Stimulated activated CD8-positive, alpha-beta memory T cell treated with anti-CD3 and anti-CD28 coated beads, Interleukin-12 subunit alpha, Interleukin-12 subunit beta, amount 100 ng/mL, for 4 hours (primary cell): ENCODE measurements at places on chromosomes 12 and 14.

DNA sequence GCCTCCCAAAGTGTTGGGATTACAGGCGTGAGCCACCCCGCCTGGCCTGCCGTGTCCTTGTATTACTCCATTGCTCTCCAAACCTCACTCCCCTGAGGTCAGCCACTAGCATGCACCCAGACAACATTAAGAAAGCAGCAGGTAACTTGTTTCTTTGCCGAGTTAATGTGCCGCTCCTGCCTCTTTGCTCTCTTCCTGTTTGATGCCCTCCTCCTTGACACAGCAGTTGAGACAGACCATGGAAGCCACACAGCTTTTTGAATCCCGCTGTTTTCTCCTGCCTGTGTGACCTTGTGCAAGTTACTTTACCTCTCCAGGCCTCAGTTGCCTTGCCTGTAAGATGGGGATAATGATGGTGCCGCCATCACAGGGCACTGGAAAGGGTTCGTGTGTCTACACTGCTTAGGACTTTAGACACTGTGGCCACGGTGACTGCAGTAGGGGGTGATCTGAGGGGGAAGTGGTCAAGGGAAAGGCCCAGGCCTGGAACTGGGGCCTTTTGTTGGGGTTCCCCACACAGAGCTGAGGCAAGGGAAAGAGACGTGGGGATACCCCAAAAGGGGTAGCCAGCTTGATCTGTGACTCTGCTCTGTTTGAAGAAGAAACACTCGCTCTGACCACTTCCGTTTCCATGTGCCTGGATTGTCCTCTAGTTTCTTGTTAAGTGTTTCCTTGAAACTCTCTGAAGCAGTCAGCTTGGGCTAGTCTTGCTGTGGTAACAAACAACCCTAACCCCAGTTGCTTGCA, 69.3 kb downstream of the RIN3 start:
- no peak for DNase-seq

DNA sequence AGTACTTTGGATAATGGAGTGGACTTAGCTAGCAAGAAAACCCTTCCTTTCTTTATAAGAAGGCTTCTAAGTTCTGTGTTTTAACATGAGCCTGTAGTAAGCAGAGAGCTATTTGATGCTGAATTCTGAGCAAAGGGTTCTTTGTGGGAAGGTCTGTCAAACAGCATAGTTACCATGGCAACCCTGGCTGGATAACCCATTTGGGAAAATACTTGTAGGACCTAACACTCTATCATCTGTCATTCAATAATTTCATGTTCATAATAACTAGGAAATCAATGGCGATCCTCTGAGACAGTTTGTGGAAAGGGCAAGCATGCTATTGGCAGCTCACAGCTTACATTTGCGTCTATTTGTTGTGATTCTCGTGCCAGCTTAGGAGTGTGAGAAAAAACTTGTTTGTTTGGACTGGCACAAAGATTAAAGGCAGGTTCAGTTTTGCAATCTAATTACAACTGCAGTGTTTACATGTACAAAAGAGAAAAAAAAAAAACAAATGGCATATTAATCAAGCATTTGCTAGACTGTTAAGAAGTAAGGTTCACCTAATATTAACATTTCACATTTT, 219.2 kb downstream of the PDZRN4 start:
- DNase-seq, result no peak

- no peak for DNase-seq
Observed at GRCh38 chr14:32618991-32619390, 289.9 kb downstream of the AKAP6 start.

DNA sequence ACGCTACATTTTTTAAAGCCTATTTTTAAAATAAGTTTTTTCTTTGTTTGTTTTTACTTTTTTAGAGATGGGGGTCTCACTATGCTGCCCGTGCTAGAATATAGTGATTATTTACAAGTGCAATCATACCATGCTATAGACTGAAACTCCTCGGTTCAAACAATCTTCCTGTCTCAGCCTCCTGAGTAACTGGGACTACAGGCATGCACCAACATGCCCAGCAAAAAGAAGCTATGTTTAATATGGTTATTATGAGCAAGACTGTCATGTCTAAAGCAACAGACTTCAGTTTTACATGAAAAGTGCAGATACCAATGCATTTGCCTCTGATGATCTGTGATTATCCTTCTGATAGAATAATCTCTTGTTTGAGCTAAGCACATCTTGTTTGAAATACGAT, 45.6 kb upstream of the SGPP1 start:
- no peak for DNase-seq

- no peak for DNase-seq
Observed at GRCh38 chr14:89348722-89349121, 68.3 kb downstream of the FOXN3 start.

- no peak for DNase-seq
Observed at GRCh38 chr12:3777206-3777809, 24.4 kb upstream of the CRACR2A start.

- no peak for DNase-seq
Observed at GRCh38 chr12:53960187-53961024, 5.7 kb downstream of the HOXC12 start.

DNA sequence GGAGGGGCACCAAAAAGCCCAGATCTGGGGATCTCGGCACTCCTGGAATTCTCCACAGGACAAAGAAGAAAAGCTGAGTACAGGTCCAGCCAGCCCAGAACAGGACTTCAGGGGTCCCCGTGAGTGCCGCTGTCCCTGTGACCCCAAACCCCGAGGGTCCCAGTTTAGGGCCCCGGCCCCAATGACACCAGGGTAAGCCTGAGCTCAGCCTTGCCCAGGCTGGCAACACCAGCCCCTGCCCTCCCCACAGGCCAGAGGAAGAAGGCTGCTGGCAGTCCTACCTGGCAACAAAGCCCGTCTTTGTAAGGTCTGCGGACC, 1.8 kb downstream of the CDK2AP1 start:
- no peak for DNase-seq

- no peak for DNase-seq
Observed at GRCh38 chr12:4049298-4050080, 176.3 kb upstream of the PARP11 start.

DNA sequence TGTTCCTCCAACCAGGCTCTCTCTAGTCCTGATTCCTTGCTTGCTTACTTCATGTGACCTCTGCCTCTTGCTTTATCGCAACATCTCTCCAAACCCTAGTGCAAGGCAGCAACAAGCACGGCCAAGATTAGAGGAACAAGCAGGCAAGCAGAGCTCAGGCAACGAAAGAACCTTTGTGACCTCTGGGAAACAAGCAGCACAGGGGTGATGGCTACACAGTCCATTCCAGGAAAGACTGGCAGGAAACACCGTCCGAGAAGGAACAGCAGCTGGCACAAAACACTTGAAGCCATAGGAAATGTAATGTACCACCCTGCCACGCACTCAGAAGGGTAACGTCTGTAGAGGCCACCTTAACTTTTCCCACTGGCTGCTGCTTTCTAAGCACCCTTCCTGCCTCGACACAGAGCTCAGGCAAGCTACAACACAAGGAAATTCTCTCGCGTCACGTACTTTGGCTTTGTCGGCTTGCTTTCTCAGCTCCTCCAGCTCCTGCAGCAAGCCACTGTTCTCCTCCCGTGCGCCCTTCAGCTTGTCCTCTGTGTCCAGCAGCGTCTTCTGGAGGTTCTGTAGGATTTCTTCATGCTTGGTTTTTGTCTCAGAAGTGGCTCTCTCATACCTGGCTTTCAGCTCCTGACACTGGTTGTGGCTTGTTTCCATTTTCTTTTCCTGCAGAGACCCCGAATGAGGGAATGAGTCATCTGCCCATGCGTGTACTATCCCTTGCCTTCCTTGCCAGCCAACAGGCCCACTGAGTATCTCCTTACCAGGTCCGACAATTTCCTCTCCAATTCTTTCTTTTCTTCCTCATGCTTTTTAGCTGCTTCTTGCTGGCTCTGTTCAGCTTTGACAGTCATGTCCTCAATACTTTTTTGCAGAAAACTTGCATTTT, 61.4 kb upstream of the VPS33A start:
- DNase-seq, result no peak

GRCh38 chr14:65277580-65278270, 134.8 kb upstream of the FUT8 start:
- no peak for DNase-seq

GRCh38 chr14:92556255-92556741, 42.7 kb downstream of the RIN3 start:
- DNase-seq, result no peak

GRCh38 chr14:72081137-72081536, 148.9 kb downstream of the RGS6 start:
- no peak for DNase-seq

DNA sequence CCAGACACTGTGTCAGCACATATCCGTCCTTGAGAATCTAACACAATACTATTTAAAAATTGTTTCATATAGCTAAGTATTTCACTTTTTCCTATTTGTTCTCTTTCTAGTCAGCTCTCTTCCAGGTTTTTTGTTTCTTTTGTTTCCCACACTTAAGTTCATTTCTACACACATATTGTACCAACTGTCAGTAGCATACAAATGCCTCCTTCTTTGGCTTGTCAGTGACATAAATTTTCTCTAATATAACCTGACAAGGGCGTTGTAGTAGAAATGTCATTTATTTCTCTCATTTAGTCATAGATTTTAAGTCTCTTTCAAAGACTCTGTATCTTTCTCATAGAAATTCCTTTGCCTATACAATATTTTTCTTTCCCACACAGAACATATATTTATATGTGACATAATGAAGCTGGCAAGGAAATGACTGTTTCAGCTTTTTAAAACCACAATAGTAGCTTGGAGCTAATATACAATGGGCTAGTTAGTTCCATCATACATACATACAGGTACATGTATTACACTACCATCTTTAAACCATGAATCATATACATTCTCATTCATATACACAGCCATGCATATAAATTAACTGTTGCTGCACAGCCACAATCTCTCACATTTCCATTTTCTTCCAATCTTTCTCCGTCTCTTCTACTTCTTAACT, 42.3 kb upstream of the EPS8 start:
- DNase-seq, result no peak

- no peak for DNase-seq
Observed at GRCh38 chr12:17235996-17236395, 630.0 kb upstream of the LMO3 start.

DNA sequence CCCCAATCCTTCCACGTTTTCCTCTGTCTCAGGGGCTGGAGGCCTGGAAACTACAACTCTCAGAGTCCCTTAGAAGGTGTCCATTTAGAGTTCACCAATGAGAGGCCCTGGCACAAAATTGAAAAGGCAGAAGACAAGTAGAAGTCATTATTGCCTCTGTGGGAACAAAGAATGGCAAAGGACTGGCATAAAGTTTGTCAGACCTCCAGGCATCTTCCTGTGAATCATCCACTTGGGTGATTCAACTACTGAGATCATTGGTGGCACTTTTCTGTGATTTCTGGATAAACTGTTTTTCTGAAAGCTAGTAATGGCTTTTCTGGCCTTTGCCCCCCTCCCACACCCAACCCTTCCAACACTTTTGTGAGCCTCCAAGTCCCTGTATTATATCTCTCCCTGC, 42.6 kb upstream of the C12orf42 start:
- no peak for DNase-seq

GRCh38 chr14:73833034-73833433, 18.6 kb upstream of the PTGR2 start:
- DNase-seq, result no peak

DNA sequence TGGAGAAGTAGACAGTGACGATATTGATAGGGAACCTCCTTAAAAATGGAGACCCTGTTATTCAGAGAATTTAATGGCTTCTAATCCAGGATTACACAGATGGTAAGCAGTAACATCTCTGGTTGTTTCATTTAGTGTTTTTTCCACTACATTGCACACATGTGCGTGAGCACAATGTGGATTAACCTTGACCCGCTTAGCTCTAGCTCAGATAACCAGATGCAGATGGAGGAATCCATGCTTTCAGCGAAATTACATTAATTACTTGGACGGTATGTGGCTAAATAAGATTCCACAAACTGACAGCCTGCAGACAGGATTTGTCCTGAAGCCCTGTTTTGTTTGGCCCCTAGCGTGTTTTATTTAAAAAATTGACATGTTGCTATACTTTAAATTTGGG, 378.4 kb downstream of the CCDC91 start:
- no peak for DNase-seq

GRCh38 chr12:2449586-2449985, 345.2 kb upstream of the FKBP4 start:
- no peak for DNase-seq

GRCh38 chr12:51357374-51358047, 11.0 kb upstream of the CELA1 start:
- no peak for DNase-seq

DNA sequence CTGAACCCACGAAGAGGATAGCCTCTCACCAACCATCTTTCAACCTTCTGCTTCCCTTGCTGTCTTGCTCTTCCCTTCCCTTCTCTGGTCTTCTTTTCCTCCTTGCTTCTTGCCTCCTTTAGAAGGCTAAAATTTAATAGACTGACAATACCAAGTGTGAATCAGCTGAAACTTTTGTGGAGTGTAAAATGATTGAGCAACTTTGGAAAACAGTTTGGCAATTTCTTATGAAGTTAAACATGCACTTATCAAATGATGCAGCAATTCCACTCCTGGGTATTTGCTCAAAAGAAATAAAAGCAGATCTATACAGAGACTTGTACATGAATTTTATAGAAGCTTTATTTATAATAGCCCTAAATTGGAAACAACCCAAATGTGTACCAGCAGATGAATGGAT, 3.3 kb upstream of the KRT86 start:
- no peak for DNase-seq

- no peak for DNase-seq
Observed at GRCh38 chr14:63046339-63047268, 1.3 kb upstream of the KCNH5 start.

DNA sequence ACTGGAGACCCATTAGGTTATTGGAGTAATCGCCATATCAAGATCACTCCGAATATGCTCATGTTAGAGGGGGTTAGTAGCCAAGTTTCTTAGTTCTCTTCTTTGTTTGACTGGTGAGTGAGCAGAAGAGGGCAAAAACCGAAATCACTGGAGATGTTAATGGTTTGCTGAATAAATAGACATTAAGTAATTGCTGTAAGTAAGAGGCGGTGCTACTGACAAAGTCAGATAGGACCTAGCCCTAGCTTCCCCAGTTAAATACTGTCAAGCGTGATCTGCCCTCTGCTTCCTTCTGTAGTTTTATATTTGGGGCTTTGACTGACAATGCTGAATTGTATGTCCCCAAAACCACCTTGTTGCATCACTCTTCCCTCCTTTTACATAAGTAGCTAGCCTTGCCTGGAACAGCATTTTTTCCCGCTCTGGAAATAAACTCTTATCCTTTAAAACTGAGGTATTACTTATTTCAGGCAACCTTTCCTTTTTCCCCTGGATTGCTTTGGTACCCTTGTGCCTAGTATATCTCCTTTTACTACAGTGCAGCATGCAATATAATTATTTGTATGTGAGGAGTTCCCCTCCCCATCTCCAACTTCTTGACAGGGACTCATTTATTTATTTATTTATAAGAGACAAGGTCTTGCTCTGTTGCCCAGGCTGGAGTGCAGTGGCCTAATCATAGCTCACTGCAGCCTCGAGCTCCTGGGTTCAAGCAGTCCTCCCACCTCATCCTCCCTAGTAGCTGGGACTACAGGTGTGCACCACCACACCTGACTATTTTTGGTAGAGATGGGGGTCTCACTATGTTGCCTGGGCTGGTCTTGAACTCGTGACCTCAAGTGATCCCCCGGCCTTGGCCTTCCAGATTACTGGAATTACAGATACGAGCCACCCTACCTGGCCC, 1.4 kb downstream of the SNRPF start:
- no peak for DNase-seq

GRCh38 chr14:41362139-41362538, 244.5 kb upstream of the LRFN5 start:
- DNase-seq, result no peak
